ENCODE measurements at places on chromosomes 7 and 10.

GRCh38 chr10:55398497-55398882, 597.5 kb upstream of the PCDH15 start:
- DNase-seq = no peak

DNA sequence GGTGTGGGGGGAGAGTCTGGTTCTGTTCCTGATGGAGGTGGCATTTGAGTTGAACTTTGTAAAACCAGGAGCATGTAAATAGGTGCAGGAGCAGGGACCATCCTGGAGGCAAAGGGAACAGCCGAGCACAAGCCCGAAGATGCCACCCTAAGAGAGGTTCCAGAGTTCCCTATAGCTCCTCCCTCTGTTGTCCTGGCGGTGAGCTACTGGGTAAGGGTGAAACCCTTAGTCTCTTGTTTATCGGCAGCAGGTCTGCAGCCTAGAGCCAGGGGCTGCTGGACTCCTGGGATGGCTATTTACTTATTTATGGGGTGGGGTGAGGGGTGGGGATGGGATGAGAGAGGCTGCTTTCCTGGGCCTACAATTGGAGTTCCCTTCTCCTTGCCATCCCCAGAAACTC, 6.5 kb upstream of the LBX1 start:
- DNase-seq = no peak

DNA sequence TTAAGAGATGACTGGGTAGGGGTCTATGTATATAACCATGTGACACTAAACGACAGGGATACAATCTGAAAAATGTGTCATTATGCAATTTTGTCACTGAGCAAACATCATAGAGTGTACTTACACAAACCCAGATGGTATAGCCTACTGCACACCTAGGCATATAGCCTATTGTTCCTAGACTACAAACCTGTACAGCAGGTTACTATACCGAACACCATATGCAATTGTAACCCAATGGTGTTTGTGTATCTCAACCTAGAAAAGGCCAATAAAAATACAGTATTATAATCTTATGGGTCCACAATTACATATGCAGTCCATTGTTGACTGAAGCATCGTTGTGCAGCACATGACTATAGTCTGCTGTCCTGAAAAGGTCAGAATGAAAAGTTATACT, 22.9 kb downstream of the STRIP2 start:
- DNase-seq = no peak

DNA sequence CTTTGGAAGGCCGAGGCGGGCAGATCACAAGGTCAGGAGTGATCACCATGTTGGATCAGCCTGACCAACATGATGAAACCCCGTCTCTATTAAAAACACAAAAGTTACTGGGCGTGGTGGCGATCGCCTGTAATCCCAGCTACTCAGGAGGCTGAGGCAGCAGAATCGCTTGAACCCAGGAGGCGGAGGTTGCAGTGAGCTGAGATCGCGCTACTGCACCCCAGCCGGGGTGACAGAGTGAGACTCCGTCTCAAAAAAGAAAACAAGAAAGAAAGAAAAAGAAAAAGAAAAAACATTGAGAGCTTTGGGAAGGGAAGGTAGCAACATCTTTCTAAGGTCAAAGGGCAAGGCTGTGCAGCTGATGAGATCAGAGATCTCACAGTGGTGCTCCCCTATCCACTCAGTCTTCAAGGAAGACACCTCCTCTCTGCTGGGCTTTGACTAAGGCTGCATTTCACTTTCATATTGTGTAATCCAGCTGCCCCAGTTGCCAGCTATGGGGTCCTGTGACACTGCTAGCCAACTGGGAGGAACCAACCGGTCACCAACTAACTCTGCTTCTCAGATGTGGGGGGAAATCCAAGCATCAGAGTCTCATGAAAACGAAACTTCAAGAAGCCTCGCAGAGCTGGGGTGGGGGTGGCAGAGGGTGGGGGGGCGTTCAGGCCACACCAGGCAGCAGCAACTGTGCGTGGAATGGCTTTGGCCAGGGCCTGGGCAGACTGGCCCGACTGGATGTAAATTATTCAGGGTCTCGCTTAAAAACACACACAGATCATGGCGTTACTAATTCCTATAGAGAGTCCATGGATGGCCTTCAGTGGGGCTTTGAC, 1.5 kb downstream of the IL15RA start:
- no peak for DNase-seq

GRCh38 chr7:80821771-80822319, 97.0 kb downstream of the SEMA3C start:
- DNase-seq = no peak

GRCh38 chr7:142797391-142798377, 26.9 kb downstream of the PRSS2 start:
- DNase-seq = no peak
